ENCODE measurements at places on chromosomes 2 and 18.

DNA sequence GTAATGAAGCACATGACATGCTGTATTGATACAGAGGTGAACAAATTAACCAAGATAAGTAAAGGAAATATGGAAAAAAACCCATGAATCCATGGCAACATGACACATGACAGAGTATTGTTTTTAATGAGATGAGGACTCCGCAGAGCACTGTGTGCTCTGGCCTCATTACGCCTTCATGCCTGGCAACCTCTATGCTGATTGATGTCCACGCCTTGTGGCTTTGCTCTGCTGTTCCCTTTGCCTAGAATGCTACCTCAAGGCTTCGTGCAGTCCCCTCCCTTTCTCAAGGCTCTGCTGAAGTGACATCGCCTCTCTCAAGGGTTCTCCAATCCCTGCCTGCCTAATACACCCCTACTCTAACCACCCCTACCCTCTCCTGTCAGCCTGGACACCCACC, 8.4 kb downstream of the SIGLEC15 start:
- no peak for DNase-seq

GRCh38 chr2:194382221-194382620, 1274.8 kb upstream of the SLC39A10 start:
- DNase-seq = no peak

GRCh38 chr2:221973902-221974301, 324.9 kb downstream of the PAX3 start:
- no peak for DNase-seq

DNA sequence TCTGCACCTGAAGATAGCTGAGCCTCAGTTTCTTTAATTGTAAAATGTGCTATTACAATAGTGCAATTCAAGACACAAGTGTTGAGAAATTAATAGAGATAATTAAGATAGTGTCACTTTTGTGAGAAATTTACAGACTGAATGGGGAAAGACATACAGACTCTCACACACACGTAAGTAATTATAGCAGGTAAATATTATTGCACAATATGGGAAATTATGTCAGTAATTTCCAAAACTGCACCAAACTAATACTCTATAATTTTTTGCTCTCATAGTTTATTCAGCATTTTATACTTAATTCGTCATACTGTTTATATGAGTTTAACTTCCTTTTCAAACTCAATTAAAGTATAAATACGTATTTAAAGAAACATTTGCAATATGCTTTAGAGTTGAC, 124.9 kb upstream of the GYPC start:
- no peak for DNase-seq

- no peak for DNase-seq
Observed at GRCh38 chr2:98299211-98299905, 46.9 kb upstream of the CNGA3 start.

DNA sequence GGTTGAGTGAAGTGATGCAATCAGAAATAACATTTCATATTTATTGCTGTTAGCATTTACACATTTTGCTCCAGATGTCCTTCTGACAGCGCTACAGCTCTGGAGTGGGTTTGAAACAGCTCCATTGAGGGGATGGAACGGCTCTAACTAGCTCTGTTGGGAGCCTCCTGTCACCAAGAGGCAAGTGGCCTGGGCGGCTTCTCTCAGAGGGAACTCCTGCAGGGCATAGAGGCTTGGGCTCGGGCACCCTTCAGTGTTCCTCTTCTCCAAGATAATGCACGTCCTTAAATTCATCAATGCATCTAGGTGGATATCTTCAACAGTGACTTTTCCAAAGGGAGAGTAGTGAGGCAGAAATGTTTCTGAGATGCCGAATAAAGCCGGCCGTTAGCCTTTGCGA, 122.5 kb downstream of the CNTNAP5 start:
- DNase-seq = no peak

DNA sequence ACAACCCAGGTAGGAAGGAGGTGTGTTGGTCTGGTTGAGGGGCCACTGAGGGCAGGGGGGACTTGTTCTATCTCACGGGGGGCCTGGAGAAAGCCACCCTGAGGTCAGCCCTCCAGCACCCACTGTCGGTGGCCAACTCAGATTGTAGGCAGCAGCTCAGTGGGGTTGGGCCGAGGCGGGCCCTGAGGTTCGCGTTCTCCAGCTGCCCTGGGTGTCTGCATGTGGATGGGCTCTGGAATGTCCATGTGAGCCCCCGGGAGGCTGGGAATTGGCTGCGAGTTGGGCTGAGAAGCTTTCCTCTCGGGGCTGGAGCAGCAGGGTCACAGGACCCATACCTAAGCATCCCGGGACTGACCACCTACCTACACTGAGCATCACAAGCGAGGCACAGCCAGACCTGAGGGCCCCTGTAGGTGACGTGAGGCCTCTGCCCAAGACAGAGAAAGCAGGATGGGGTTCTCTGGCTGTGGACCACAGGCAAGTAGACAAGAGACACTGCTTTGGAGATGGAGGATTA, 70.3 kb upstream of the HAAO start:
- no peak for DNase-seq

DNA sequence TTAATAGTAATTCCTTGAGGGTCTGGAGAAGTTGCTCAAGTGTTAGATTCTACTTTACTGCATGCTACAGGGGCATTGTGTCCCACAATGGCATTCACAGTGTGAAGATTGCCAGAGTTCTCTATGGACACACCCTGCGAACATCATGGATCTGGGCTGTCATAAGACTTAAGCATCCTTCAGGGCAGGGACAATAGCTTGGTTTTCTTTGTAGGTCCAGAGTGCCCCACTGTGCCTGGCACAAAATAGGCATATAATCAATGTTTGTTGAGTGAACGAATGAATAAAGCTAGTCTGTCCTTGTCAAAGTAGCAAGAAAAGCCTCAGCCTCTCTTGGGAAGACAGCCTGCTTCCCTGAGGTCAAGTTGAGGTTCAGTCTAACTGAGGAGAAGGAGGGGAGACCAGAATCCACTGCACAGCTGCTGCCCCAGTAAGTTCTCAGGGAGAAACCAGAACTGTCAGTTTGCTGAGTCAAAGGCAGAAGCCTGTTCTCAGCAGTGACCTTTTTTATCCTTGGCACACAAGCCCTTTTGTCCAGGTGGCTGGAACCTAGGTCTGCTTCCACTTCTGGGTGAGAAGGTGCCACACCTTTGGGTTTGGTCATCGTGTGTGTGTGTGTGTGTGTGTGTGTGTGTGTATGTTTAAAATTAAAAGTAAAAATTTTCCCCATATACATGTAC, 15.0 kb downstream of the INPP4A start:
- no peak for DNase-seq

DNA sequence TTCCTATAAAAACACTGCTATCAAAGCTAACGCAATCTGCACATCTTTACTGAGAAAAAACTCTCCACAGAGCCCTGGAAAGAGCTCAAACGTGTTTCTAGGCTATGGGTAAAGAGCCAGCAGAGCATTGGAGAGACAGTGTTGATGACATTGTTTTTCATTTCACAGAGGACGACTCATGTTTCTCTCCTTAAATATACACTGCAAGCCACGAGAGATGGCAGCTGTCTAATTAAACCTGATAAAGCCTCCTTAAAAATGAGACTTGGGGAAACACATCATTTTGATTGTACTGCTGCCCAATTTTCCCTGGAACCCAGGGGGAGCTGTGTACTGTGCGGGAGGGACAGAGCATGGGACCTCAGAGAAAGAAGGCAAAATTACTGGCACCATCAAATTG, 294.3 kb upstream of the SETBP1 start:
- no peak for DNase-seq

DNA sequence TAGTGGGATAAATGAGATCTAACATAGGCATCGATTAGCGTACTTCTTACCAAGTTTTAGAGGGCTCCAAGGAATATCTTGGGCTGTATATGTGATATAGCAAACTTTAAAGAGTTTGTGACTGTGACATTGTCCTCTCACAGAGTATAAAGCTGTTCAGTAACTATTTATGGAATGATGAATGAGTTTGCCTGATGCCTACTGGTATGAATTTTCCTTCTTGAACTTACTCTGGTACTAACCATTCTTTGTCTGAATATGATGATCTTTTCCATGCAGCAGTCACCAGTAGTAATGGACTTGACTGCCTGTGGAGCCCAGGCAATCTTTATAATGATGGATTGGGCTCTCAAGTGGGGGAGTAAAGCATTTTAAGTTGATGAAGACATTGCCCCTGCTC, 120.5 kb downstream of the PARD3B start:
- no peak for DNase-seq

- DNase-seq = no peak
Observed at GRCh38 chr2:195021711-195022507, 635.1 kb upstream of the SLC39A10 start.

DNA sequence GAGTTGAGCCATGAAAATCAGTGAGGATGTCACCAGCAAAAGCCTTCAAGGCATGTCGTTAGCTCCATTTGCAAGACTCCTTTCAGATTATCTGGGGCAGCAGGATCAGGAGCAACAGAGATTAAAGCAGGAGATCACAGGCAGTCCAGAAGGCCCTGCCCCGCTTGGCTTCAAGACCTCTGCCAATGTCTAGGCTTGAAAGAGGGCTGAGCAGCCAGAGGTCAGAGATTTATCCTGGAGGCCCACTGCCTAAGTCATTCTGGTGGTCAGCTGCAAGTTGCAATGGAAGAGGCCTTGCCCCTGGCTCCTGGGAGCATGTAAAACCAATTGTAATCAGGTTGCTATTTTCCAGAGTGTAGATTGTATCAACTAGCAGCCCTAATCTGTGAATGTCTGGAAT, 416.5 kb downstream of the BCL11A start:
- DNase-seq = no peak

GRCh38 chr2:157786663-157787363, 89.3 kb downstream of the ACVR1 start:
- DNase-seq = no peak

DNA sequence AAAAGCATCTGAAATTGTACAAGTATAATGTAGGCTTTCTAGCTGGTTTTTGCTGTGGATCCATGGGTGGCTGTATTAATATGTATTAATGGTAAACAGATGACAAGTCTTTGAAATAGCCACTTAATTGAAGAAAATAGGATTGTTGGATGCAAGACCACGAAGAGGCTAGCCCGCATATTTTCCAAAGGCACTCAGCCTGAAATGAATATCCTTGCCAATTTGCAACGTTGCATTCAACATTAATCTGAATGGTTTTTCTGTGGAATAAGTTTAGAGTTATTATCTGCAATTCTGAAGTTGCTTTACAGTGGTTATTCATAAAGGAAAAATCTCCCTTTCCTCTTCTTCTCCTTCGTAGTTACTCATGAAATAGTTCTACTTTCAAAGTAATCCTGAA, 86.2 kb upstream of the SPATS2L start:
- DNase-seq = no peak

- DNase-seq = no peak
Observed at GRCh38 chr2:120326066-120326465, 19.9 kb upstream of the INHBB start.

DNA sequence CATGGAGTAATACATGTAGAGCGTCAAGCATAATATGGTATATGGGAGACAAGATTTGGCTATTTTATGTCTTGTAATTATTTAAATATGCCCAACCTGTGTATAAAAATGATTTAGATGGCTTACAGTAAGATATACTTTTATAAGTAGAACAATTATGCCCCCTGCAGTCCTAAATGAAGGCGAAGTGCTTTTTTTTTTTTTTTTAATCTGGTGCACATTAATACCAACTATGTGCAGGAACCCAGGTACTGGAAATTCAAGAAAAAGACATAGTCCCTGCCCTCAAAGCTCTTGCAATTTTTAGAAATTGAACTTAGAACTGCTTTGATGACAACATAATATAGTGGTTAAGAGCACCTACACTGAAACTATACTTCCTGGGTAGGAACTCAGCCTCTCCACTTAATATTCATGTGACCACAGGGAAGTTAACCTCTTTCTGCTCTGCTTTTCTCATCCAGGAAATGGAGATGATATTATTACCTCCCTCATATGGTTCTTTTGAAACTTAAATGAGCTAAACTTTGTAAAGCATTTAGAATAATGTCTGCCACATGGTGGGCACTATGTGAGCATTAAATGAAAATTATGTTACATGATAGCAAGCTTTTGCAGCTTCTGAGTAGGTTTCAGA, 38.1 kb downstream of the AFTPH start:
- DNase-seq = no peak

DNA sequence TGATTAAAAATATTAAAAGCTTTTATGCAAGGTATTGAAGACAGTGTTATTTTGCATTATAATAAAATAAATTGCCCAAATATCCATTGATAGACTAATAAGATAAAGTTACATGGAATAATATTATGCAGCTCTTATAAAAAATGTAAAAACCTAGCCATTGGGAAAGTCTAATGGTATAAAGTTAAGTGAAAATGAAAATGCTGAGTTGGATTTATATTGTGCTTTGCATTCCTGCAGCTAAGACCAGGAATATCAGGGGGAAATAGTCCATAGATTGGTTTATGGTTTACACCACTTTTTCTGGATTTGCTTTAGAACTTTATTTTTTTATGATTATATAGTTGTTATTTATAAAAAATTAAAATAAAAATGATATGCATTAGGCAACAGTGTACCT, 46.1 kb upstream of the LYPD6B start:
- DNase-seq = no peak

DNA sequence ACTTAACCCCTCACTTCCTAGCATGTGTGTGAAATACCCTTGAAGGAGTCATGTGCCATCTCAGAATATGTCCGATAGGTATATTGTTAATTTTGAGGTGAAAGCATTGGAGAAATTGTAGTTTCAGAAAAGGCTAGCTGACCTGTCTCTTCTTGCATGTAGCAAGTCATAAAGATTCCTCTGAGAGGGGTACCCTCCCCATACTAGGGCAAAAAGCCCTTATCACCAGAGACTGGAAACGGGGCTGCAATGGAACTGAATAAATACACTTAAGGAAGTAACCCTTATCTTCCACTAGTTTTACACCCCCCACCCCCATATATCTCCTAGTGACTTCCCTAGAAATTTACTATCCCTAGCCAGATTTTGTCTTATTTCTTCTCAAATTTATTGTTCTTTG, 1.8 kb upstream of the SF3B6 start:
- DNase-seq = no peak

GRCh38 chr2:186927867-186928191, 78.9 kb upstream of the ZSWIM2 start:
- DNase-seq = no peak

DNA sequence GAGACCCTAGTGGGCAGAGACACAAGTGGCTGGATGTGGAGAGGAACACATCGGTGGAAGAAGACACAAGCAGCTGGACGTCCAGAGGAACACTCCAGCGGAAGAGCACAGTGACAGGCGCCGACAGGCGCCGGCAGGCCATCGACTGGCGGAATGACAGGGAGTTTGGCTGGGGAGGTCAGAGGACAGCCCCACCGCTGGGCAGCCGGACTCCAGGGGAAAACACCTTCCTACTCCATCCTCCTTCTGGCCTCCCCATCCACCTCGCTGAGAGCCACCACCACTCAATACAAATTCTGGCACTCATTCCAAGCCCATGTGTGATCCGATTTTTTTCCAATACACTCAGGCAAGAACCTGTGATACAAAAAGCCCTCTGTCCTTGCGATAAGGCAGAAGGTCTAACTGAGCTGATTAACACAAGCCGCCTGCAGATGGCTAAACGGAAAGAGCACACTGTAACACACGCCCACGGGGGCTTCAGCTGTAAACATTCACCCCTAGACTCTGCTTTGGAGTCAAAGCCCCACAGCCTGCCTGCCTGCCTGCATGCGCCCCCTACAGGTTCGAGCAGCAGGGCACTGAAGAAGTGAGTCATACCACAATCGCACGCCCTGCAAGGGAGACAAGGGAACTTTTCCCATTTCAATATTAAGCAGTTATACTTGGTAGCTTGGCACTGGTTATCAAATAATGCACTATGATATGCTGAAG, 50.2 kb upstream of the LRP1B start:
- DNase-seq = no peak

- DNase-seq = no peak
Observed at GRCh38 chr2:175010848-175011254, 5.7 kb upstream of the CHN1 start.

Measured in NCI-H226 (cell line).